ENCODE measurements at places on chromosomes 5 and 9. TPM values are rescaled to one million over a fixed set of nuclear protein-coding genes. Genes with fewer than 3 reads are reported as not detected.

VCAN gene
- total RNA-seq = 16.8 TPM

IFNW1 gene
- total RNA-seq = not detected

KCNV2 gene
- total RNA-seq = not detected

INSYN2B gene
- not detected for total RNA-seq

- DNase-seq = peak; percentile 84
These were observed 218.6 kb downstream of the PIK3R1 start for GRCh38 chr5:68433923-68434879.

DNA sequence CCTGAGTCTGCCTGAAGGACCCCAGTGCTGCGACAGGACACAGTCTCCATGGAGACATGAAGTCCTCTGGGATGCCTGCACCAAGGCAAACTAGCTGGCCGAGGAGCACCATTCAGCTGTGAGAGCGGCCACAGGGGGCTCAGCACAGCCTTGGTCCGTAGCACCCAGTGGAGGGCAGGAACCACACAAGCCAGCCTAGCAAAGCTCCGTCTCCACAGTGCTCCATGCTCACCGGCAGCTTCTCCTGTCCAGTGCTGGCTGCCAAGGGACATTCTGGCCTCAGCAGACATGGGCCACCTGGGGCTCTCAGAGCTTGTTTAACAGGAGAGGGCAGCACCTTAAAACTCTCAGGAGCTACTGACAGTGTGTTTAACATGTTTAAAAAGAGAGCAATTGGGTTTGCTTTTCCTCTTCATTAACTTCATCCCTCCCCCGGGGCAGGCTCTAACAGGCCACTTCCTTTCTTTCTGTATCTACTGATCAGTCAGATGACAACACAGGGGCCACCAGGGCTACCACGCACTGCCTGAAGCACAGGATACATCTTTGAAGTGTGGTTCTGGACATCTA lies 57.0 kb downstream of the SECISBP2 start:
- DNase-seq = no peak

DNA sequence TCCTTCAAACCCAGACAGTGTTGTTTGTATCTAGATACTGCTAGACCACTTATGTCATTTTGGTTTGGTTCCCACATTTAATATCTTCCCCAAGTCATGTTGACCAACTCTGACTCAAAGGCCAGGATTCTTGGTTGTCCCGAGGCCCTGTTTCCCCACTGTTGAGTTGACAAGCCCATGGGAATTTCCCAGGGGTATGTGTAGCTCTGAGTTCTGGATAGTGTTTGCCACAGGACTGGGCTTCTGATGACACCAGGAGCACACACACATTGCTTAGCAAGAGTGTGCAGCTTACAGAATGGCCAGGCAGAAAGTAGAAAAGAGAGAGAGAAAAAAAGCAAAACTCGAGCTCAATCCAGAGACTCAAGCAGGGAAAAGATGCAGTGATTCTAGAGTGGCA lies 214.4 kb downstream of the NXNL2 start:
- DNase-seq = no peak

DNA sequence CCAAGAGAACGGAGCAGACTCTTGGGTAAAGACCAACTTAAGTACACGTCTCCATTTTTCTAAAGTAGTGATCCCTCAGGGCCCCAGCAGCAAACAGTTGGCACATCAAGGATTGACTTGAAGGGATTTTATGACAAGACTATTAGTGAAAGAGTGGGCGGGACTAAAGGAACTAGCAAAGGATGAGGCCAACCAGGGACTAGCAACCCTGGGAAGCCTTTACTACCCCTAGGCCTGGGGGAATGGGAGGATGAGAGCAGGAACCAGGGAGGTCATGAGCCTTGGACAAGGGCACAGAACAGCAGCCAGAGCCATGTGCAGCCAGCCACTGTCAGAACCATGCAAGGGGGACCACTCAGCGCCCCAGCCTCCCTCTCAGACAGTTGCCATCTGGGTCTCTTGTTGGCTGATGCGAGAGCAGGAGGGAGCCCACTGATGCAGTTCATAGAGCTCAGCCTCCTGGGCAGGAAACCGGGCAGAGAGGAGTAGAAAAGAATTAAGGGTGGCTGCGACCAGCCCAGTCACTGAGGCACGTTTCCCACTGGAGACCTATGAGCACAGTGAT lies 28.1 kb downstream of the TGFBI start:
- DNase-seq = no peak

GRCh38 chr9:95511952-95512708 lies 4.6 kb downstream of the PTCH1 start:
- DNase-seq = no peak

DNA sequence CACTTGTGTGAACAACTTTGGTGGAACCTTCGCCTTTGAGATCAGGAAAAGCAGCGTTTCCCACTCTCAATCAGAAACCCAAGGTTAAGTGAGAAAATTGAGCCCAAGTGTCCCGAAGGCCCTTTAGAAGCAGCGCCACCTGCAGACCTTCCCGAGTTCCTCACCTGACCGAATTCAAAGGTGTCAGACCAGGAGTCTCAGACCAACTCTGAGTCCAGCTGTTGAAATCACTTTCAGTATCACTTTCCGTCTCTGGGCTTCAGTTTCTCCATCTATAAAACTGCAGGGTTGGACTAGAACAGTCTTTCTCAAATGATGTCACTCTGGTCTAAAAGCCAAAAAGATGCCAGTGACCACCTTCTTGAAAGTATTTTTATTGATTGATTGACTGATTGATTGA lies 31.7 kb upstream of the GRHPR start:
- no peak for DNase-seq
